ENCODE measurements at places on chromosomes 12 and 14.
A peak's percentile ranks its signal among the peaks of the same experiment; 100 is the strongest.

DNA sequence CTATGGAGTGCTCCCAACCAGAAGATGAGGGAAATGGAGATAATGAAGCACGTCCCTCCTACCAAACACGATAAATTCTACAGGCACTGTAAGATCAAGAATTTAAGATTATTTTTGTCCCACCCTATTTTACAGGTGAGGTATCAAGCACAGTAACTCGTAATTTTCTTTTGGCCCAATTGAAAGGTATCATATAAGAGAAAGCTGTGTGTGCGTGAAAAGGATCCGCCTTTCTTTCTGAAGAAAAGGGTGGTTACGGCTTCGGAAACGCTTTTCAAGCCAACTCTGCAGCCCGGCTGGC, 733 bp upstream of the KLHDC2 start:
- DNase-seq = peak; percentile 54

DNA sequence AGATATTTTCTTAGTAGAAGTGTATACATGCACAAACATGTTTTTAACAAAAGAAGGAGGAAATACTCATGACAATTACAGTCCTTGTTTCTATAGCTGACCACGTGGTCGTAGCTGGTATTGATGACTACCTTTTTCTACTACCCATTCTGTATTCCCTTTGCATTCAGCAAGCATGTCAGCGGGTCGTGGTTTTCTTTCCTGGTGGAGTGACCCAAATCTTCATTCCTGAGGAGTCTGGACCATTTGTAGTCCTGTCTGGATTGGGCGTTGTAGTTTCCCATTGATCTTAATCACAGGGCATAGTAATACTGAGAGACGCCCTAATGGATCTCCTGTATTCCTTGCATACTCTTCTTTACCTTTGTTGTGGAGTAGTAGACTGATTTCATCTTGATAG, 472.1 kb upstream of the RGS6 start:
- DNase-seq = no peak

- peak; percentile 8 for DNase-seq
Measured at GRCh38 chr14:59020382-59020781, 168.1 kb upstream of the DAAM1 start.

DNA sequence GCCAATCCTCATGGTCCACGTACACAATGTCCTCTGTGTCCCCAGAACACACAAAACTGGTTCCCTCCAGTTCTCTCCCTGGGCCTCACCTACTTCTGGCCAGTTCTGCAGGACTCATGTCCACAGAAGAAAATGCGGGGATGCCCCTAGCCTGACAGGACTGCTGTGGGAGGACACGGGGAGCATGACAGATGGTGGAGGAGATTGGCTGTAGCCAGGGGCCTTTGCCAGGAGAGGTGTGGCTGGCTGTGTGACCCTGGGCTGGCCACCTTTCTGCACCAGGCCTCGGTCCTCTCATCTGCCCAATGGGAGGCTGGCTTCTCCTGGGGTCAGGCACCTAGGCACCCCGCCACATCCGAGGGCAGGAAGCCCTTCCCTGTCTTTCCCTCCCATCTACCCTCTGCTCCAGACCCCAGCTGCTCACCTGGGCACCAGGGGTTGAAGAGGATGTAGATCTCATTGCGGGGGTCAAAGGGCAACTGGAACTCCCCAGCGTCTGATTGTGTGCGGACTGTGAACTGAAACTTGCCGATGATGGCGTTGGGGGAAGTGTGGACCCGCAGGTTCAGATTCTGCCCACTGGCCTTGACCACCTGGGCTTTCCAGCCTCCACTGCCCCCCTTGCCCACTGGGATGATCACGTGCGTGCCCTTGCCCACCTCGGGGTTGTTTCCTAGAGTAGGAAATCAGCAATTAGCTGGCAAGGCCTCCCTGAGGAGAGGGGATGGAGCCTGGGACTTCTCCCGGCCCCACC, 2.8 kb downstream of the TGM1 start:
- no peak for DNase-seq

DNA sequence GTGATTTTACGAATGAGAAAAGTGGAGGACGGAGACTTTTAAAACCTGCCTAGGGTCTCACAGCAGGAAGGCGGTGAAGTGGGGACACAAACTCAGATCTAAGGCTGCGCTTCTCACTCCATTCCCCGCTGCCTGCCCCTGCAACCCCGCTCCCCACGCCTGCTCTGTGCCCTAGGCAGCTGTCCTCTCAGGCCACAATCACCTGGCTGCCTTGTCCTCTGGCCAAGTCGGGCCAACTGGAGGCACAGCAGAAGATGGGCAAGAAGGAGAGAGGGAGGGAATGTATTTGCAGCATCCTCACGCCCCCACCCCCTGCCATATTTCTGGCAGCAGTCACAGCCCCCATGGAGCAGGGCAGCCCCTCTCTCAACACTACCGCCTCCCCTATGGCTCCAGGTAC, 94.9 kb downstream of the CHGA start:
- DNase-seq = no peak

GRCh38 chr14:90566481-90566880, 169.7 kb downstream of the CALM1 start:
- DNase-seq = no peak

GRCh38 chr12:63841571-63841970, 2.9 kb upstream of the SRGAP1 start:
- DNase-seq = no peak

DNA sequence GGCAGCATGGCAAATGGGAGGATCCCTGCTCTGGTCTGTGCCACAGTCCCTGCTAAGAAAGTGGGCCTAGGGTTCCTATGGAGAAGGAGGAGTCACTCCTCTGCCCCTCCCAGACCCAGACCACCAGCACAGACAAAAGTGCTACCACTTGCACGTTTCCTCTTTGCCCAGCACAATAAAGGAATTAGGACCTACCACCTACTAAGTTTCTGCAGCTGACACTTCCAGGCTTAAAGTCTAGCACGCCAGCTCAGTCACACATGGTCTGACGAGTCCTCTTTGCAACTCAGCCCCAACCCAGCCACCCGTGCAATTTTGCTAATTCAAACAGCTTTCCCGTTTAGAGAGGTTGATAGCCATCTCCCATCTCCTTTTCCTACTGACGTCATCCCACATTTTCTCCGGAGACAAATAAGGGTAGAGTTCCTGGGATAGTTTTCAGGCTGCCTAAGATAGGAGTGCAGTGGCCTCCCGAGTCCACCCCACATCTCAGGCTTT, 66.2 kb upstream of the PTGR2 start:
- peak; percentile 5 for DNase-seq

- no peak for DNase-seq
Measured at GRCh38 chr14:60618241-60618640, 31.0 kb downstream of the SIX1 start.

GRCh38 chr12:108193917-108194316, 64.8 kb downstream of the WSCD2 start:
- no peak for DNase-seq

DNA sequence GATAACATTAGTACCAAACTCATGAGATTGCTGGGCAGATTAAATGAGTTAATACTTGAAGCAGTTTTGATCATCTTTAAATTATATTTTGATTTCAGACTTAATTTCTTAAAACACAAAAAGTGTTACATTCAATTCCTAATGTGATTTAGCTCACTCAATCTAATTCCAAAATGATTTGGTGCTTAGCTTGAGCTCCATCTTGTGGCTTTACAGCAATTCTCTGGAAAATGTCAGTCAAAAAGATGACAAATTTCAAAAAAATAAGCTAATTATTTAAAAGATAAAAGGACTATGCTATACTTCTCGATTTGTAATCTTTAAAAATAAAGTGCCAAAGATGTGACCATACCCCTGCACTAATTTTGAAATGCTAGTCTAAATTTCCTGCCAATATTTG, 10.1 kb downstream of the LLPH start:
- DNase-seq = no peak

GRCh38 chr12:96208346-96208745, 14.2 kb downstream of the ELK3 start:
- DNase-seq = no peak

DNA sequence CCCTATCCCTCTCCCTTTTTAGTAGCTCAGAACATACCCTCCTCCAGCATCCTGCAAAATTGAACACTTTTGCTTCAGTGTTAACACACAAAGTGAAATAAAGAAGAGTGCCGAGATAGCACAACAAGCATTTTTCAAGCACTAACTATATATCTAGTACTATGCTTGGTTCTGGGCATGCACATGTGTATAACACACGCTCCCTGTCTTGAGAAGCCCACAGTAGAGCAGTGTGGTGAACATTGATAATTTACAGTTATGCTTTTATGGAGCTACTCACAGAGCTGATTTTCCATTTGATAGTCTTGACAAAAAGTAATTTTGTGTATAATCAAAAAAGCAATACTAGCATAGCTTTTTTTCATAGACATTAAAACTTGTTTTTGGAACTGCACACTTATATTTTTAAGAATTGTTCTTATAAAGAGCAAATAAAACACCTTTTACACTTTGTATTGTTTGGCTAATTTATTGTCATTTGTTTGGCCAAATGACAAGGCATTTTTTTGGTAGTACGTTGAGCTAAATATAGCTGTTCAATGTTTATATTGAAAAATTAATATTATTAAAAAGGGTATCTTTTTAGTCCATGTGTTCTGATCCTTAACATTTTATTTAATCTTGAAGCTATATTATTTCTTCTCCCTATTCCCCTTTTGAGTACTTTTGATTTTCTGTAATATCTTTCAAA, 39.7 kb downstream of the LEMD3 start:
- DNase-seq = no peak

GRCh38 chr12:29610473-29611170, 113.1 kb upstream of the OVCH1 start:
- DNase-seq = peak; percentile 70

DNA sequence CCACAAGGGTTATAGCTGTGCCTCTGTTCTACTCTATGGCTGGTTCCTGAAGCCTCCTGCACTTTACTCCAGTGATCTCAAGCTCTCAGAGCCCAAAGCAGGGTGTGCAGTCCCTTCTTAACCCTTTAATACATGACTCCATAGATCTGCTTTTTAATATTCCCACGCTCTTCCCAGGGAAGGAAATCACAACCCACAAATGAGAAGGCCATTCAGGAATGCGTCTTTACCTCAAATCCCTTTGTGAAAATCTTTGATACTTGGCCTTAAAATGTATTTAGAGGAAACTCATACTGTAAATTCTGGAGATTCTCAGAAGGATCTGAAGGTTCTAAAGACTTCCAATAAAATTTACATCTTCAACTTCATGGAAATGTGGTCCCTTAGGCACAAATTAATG, 17.0 kb downstream of the NID2 start:
- DNase-seq = no peak

GRCh38 chr14:95468448-95469133, 47.9 kb downstream of the SYNE3 start:
- no peak for DNase-seq

GRCh38 chr14:38578278-38578681, 322.4 kb upstream of the CLEC14A start:
- DNase-seq = no peak

GRCh38 chr14:89268514-89268913, 148.5 kb downstream of the FOXN3 start:
- no peak for DNase-seq

DNA sequence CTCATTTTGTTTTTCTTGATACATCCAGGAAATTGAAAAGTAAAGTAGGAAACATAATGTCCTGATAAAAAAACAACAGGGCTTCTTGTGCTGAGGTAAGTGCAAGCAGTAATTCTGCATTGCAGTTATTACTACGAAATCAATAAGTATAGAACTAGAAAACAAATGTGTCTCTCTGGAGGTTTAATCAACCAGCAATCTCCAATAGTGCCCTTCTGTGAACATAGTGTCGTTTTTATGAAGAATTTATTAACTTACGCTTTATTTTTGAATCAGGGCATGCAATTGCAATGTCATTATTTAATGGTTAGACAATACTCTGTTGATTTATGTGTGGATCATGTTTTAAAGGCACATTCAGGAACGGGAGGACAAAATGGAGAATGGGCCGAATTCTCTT, 494.1 kb upstream of the NOVA1 start:
- DNase-seq = no peak

GRCh38 chr14:28382444-28383190, 384.0 kb upstream of the FOXG1 start:
- no peak for DNase-seq

- no peak for DNase-seq
Measured at GRCh38 chr12:123868791-123869190, 103.8 kb downstream of the CCDC92 start.

DNA sequence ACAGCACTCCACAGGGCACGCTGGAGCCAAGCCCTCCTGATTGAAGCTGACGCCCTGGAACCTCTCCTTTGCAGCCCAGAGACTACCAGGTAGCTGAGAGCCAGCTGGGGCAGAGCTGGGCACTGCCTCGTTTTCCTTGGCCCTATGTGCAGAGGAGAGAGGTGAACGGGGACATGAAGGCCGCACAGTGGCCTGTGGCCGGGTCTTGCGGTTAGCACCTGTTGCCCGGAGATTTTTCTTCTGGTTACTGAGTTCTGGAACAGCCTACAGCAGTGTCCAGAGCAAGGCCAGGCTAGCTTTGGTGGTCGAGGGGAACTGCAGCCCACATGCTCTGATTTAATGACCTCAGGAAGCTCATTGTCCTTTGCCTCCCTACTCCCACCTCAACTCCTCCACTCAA, 201.3 kb upstream of the PRMT8 start:
- no peak for DNase-seq

DNA sequence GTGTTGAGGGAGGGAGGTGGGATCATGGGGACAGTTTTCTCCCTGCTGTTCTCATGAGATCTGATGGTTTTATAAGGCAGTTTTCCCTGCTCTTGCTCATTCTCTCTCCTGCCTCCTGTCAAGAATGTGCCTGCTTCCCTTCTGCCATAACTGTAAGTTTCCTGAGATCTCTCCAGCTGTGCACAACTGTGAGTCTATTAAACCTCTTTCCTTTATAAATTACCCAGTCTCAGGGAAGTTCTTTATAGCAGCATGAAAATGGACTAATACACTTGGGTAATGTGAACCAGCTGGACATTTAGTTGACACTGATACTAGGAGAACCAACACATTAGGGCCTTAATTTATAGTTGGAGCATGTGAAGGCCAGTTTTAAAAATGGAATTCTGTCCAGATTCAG, 12.4 kb upstream of the CCDC91 start:
- no peak for DNase-seq

- DNase-seq = no peak
Measured at GRCh38 chr14:60644666-60645065, 4.6 kb downstream of the SIX1 start.

GRCh38 chr14:74670726-74671411, 42.0 kb downstream of the AREL1 start:
- DNase-seq = no peak

DNA sequence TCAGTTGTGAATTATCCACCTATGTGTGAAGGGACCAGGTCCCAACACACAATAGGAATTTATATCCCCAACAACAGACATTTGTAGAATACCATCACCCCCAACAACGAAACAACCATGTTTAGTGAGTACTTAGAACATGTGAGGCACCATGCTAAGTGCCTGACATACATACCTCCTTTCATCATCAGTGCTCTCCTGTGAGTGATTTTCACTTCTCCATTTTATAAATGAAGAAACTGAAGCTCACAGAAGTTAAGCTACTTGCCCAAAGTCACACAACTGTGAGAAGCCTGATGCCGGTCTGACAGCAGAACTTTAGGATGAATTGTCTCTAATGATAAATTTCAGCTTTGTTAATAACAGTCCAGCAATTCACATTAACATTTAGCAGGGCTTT, 35.4 kb downstream of the SPTB start:
- DNase-seq = no peak

Data from NCI-H446 (cell line).